ENCODE measurements at places on chromosomes 4 and X.

- no peak for DNase-seq
Measured at GRCh38 chr4:145822581-145822980, 116.0 kb downstream of the ZNF827 start.

GRCh38 chr4:129821963-129822362 lies 726.0 kb downstream of the C4orf33 start:
- DNase-seq = no peak

GRCh38 chrX:69762340-69762739 lies 146.4 kb downstream of the EDA start:
- DNase-seq = no peak

DNA sequence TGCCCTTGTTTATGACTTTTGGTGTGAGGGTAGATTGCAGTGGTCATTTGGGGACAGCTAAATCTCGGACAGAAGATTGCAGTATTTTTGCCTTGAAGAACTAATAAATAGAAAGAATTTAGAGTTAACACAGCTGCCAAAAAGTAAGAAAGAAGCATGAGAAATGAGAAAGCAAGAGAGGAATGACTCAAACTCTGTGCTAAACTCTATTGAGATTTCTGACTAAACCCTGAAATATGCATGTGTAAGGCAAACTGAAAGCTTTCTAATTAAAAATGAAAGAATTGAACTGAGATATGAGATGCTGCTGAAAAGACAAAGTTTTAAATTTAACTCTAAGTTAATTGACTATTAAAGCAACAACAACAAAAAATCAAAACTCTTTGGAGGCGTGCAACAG lies 791.3 kb downstream of the RAB28 start:
- no peak for DNase-seq

GRCh38 chr4:10007436-10007740 lies 13.9 kb downstream of the SLC2A9 start:
- DNase-seq = no peak

DNA sequence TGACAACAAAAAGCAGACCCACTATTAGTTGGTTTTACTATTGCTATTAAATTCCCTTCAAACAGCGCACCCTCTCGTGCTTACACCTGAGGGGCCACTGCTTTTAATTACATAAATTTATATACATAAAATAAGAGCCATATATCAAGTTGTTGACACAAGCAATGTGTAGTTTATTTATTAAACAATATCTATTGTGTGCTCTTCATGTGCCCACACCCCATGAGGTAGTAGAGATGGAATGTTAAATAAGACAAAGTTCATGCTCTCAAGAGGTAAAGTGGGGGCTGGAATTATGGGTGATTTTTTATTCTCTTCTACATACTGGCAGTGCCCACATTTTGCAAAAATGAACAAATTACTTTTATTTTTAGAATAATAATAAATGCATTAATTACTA lies 47.3 kb downstream of the KCNIP4 start:
- DNase-seq = no peak

- no peak for DNase-seq
Measured at GRCh38 chr4:97867557-97868091, 275.7 kb downstream of the STPG2 start.

DNA sequence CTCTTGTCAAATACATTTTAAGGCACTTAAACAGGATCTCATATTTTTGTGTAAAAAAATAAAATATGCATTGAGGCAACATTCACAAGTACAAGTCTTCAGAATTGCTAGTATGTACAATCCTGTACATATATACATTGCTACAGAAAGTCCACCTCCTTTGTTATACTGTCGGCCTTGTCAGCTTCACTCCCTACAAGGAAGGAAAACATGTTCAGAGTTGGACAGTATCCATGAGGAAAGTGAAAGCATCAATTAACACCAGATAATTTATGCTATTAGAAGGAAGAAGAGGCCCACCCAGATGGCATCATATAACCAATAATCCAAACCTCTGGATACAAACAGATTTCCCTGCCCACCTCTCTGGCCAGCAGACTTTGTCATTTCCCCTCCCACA lies 42.0 kb downstream of the REELD1 start:
- no peak for DNase-seq

GRCh38 chr4:6507345-6507744 lies 34.9 kb upstream of the PPP2R2C start:
- no peak for DNase-seq

DNA sequence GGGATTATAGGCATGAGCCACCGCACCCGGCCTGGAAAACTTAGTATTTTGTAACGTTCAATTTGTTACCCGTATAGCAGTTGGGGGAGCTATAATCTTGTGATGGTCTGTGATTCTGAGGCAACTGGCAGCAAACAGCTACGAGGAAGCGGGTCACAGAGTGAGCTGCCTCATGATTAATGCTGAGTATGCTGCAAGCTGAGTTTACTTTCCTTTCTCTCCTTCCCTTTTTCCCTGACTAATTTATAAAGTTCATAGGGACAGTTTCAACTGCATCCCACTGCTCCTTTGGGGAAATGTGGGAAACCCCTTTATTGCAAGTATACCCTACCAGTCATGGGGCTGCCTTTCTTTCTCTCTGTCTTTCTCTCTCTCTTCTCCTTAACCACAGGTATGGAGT lies 17.7 kb upstream of the ELOVL6 start:
- DNase-seq = no peak

GRCh38 chr4:119643306-119644042 lies 14.9 kb upstream of the PDE5A start:
- DNase-seq = no peak

GRCh38 chr4:185039508-185040273 lies 21.4 kb downstream of the HELT start:
- DNase-seq = peak; percentile 9

DNA sequence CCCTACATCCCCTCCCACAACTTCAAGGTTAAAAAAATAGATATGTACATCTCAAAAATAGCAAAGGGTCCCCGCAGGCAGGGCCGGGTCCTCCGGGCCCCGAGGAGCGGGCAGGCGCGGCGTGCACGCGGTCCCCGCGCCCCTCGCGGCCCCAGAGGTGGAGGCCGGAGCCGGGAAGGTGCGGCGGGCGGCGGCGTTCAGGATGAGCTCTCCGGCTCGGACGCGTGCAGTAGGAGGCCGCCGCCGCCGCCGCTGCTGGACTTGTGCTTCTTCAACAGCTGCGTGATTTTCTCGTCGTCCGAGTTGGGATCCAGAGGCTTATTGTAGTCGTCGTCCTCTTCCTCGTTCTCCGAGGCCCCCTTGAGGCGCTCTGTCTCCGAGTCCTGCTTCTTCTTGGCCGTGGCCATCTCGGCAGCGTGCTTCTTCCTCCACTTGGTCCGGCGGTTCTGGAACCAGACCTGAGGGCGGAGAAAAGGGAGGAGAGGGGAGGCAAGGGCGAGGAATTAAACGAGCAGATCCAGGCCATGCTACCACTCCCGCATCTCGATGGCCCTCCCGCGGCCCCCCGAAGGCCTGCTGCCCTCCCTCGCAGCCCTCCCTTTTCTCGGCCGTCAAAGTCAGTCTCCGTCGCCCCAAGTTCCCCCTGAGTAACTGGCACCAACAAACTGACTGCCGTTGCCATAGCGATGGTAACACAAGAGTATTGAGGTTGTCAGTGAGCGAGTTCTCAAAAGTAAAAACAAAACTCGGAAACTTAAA lies 5.8 kb downstream of the NKX6-1 start:
- DNase-seq = no peak

GRCh38 chr4:184807797-184808712 lies 17.7 kb downstream of the ACSL1 start:
- no peak for DNase-seq

DNA sequence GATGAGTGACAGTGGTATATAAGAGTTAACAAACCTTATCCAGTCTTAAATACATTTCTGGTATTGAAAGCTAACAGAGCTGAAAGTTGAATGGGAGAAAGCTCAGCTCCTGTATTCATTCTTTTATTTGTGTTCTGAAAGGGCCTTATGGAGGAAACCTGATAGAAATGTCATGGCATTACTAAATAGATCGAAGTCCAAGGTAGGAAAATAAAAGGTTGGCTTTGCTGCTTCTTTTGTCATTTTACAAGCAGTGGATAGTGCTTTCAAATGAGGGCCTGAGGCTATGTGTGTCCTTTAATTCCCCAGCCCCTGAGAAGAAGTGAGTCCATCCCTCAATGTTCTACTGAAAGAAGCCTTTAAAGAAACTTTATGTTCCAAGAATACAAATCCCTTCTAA lies 974.3 kb upstream of the INTU start:
- no peak for DNase-seq

DNA sequence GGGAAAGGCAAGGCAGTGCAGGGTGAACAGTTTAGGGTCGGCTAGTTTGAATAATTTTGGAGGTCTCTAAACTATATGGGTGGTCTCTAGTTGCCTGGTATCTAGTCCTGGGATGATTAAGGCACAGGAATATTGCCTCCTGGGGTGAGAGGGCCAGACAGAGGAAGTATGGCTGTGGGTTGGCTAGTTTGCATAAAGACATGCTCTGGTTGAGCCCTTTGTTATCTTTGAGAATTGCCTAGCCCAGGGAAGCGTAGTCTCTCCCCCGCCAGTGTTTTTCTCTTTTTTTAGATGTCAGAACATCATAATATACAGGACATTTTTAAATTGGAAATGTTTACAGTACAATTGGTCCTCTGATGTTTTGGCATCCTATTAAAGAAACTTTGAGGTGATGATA lies 163.5 kb downstream of the PWWP3B start:
- DNase-seq = no peak

DNA sequence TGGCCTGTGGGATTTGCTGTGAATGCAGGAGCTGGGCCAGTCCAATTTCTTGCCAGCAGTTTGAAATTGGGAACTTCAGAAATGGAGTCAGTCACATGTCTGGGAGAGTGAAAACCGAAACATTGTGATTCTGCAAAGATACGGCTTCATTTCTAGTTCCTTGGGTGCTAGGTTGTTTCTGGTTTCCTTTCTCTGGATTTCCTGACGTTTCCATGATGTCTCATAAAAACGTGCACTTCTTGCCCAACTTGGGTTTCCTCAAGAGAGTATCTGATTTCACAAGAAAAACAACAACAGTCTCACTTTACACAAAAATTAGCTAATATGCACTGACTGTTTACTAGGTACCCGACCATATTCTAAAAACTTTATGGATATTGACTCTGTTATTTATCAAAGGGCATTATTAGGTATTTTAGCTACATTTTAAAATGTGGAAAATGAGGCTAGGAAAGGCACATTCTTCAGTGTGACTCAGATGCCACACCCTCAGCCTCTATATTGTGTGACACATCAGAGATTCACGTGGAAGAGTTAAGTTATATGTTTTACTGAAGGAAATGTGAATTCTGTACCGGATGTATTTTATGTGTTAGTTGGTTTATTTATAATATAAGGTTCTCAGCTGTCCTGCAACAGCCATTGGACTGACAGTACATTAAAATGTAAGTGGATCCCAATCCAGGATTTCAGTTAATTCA lies 225.0 kb upstream of the PUDP start:
- no peak for DNase-seq

Measured in activated CD8-positive, alpha-beta memory T cell treated with anti-CD3 and anti-CD28 coated beads for 4 hours (primary cell).